Activated T-cell treated with anti-CD3 and anti-CD28 coated beads for 1 hour (primary cell): ENCODE measurements at places on chromosomes 7 and 10.

DNA sequence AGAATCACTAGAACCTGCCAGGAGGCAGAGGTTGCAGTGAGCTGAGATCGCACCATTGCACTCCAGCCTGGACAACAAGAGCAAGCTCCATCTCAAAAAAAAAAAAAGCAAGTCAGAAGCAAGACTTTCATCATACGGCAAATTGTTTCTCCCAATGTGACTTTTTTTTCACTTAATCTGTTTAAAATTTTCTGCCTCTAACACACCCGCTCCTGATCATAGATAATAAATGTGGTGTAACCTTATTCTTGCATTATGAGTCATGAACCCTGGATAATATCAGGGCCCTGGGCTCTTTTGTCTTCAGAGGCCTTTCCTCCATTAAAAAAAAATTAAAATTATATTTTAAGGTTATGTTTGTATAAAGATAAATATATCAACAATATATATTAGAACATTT is 111.4 kb upstream of the JCAD start:
- no peak for DNase-seq

DNA sequence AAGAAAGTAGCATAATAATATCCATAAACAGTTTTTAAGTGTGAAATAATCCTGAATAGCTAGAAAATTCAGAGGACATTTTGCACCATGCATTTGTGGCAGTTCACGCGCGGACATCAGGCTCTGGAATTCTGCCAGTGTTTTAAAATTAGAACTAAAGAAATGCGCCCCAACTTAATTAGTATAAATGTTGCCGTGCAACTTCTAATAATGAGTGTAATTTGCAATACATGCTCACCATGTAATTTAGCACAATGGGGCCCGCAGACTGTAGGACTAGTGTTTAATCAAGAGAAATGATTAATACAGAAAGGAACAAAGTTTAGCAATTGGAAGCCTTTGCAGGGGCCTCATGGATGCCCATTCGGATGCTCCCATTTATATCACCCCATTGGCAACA is 96.6 kb downstream of the PTPRE start:
- no peak for DNase-seq

GRCh38 chr10:75532253-75532924 is 101.0 kb downstream of the LRMDA start:
- no peak for DNase-seq

DNA sequence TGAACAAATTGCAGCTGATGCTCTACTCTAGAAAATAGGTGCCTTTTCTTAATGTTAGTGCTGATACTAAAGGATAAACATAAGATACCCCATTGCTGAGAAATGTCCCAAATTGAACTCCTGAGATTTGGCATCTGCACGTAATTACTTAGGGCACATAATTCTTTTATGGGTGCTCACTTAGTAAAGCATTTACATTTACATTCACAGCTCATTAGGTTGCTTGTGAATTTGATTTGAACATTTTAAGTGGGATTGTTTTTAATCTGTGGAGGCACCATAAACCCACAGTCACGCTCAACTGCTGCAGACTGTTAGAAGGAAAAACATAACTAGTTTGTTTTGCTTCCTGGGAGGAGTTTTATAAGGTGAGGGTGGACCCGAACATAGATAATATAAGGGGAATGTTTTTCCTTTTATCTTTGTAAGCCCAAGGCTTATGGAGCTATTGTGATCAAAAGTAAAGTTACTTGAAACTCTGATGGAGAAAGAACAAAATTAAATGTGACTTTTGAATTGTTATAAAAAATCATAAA is 560.8 kb downstream of the REEP3 start:
- no peak for DNase-seq

- no peak for DNase-seq
Observed at GRCh38 chr10:129602938-129603535, 136.0 kb downstream of the MGMT start.

- DNase-seq, result peak; percentile 36
Observed at GRCh38 chr10:103757531-103758293, 97.7 kb downstream of the SH3PXD2A start.

GRCh38 chr7:7323352-7323751 is 141.0 kb downstream of the C1GALT1 start:
- no peak for DNase-seq

GRCh38 chr10:110681023-110681681 is 37.0 kb downstream of the RBM20 start:
- no peak for DNase-seq

- no peak for DNase-seq
Observed at GRCh38 chr7:127123220-127123619, 129.5 kb downstream of the GRM8 start.

DNA sequence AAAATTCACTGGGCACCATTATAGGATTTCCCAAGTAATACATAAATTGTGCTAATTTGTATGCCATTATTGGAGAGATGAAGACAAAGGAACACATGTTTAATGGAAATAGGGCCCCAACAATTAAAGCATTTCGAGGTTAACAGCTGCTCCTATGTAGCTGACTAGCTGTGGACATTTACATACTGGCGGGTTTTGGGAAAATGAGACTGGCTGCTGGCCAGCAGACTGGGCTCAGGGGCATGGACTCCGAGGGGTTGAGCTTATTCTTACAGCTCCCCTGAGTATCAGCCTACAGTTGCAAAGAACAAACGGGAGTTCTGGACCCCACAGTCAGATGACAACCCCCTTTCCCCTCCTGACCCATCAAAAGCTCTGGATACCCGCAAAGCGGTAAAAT is 91.9 kb upstream of the MYO3A start:
- no peak for DNase-seq

- DNase-seq, result no peak
Observed at GRCh38 chr7:37775921-37776320, 72.5 kb upstream of the NME8 start.

GRCh38 chr7:147765301-147765700 is 825.3 kb upstream of the C7orf33 start:
- DNase-seq, result no peak

DNA sequence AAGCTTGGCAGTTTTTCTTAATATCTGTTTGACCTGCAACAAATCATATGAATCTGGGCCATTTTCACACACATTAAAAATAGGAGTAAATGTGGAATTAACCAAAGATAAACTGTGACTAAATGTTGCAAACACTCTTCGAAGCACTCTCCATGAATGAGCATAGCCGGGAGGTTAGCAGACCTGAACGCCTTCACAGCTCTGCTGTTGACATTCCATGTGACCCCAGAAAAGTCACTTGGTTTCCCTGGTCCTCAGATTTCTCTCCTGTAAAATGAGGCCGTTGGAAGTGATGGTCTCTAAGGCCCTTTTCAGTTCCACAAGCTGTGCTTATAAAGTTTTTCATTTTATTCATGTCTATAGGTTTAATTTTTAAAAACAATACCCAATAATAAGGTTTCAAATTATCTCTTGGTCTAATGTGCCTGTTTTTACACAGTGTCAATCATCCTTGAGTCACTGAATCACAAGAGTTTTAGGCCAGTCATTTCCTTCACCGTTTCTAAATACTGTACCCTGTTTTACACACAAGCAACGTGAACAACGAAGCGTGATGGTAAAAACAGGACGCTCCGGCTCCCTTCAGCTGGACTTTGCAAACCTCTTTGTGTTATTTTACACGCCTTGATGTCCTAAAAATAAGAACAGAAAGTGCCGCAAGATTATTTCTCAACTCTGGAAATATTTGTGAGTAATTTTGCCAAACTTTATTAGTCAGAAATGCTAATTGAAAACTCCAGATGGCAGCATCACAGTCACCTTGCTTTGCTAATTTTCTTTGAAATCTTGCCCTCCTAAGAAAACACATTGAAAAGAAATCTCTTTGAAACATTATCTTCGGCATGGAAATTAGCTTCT is 38.6 kb upstream of the MET start:
- DNase-seq, result no peak

DNA sequence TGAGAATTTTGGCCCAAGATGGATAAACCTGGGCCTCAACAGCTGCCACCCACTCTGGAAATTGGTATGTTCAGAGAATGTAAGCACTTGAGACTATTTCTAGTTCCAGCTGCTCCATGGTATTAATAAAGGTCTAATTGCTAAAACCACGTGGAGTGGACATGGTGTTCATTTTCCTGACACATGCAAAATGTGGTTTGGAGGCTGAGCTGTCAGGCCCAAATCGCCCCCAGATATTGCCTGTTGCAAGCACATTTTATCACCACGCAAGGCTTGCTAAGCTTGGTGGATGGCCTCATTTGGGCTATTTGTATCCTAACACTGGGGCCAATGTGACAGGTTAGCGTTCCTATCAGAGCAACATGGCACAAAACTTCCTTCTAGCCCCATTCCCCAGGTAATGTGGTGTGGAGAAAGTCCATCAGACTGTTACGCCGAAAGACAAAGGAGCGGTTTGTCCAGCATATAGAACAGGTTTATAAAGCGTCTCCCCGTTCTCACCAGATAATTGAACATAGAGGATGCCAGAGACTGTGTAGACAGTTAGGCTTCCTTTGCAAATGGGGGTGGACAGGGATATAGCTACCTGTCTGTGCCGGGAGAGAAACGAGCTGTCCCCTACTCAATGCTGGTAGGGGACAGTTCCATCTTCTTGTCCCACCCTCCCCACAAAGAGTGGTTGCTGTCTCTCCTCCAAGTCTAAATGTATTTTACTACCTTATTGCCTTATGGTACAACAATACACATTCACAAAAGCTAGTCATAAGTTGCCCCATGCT is 78.0 kb upstream of the ANKRD1 start:
- no peak for DNase-seq

DNA sequence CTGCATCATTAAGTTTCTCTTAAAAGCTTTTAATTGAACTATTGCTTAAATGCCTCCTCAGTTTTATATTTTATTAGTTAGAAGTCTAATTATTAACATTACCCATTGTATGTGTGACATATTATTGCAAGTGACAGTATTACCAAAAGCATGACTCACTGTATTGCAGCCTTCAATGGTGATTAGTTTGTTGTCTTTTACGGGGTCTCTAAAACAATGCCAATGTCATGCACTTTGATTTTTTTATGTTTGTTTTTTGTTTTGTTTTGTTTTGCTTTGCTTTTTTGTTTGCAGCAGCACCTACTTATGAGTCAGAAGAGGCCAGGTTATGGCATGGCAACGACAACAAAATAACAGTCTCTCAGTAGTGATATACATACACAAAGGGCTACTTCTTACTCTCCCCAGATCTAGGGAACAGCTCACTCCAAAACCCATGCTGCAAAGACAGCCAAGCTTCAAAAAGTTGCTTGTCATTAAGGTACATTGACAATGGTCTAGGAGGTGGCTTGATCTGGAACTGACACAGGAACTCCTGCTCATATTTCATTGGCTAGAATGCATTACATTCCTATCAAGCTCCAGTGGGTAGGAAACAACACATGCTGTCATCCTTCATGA is 293.7 kb upstream of the POM121L12 start:
- no peak for DNase-seq

- DNase-seq, result no peak
Observed at GRCh38 chr7:127245607-127246006, 7.1 kb downstream of the GRM8 start.

DNA sequence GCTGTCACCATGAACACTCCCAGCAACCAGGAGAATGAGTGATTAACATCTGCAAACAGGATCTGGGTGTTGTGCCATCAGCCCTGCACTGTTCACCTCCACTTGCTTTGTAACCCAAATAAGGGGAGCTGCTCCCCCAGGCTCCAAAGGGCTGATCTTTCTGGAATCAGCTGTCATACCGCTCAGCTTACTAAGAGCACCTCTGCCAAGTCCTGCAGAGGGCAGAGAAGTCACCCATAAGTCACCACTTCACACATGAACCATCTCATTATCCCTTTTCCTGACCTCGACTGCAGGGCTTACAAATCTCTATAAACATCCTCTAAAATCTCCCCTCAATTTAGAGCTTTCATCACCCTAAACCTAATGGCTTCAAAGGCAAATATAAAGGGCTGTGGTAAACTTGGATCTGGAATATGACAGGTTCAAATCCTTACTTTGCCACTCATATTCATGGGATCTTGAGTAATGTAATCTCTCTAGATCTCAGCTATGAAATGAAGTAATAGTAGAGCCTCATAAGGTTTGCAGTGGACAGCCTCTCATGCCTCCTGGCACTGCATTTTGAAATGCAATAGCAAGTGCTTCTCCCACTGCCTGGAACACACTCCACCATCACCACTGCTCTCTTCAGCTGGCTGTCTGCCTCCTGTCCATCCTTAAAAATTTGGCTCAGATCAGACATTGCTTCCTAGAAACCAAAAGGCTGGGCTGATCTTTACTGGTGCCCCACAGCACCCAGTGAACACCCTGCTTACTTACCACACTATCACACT is 38.8 kb downstream of the ERLIN1 start:
- DNase-seq, result no peak

DNA sequence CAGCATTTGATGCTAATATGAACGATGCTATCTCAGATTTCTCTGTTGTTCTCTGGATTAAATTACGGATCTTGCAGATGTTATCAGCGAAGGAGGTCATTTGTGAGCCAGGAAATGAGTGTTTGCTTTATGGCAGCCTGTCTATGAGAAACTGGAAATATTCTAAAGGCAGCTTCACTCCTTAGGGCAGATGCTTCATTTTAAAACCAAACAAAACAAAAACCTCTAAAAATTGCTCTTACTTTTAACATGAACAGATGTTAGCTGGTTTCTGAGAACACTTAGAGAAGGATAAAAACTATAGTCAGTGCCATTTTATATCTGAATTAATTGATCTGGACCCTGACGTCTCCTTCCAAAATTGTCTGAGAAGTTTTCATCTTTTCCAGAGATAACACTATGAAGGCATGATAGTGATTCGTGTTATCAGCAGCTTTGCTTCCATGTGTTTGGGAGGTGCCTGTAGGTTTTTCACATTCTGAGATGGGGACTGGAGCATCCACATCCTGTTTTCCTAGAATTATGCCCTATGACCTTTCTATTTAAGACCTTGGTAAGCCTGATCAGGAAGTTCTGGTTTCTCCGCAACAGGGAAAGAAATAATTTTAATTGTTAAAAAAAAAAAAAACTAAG is 53.1 kb downstream of the CPED1 start:
- DNase-seq, result no peak

DNA sequence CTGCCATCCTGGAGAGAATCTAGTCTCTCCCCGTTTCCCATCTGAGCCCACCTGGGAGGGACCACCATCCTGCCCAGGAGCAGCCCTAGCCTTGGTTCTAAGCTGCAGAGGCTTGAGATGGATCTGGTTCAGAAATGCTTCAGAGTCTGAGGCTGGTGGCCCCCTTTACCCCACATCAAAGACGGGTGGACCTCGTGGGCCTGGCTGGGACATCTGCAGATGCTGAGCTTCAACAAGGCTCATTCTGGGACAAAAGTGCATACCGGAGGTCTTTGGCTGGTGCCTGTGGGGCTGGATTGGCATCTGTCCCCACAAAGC is 4.9 kb upstream of the IRF5 start:
- DNase-seq, result no peak

GRCh38 chr10:89502549-89502948 is 32.8 kb downstream of the SLC16A12 start:
- DNase-seq, result no peak

- DNase-seq, result no peak
Observed at GRCh38 chr10:109894516-109894915, 28.8 kb downstream of the XPNPEP1 start.

DNA sequence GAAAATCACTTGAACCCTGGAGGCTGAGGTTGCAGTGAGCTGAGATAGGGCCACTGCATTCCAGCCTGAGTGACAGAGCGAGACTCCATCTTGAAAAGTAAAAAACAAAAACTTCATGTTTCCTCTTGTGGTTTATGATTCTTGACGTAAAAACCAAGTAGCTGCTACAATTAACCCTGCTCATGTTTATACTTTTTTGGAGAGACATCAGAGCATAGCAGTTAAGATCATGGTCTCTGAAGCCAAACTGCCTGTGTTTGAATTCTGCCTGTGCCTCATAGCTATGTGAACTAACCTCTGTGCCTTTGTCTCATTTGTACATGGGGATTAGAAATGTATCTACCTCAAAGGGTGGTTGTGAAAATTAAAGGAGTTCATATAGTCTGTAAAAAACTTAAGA is 27.2 kb downstream of the SUV39H2 start:
- no peak for DNase-seq
